ENCODE measurements at places on chromosomes 1 and 21. TPM values are rescaled to one million over a fixed set of nuclear protein-coding genes. Genes with fewer than 3 reads are reported as not detected.

The OLIG1 gene
- total RNA-seq, result 0.38 TPM

The SOX13 gene
- total RNA-seq, result 58.2 TPM

The TAS1R1 gene
- not detected for total RNA-seq

The IL12RB2 gene
- not detected for total RNA-seq

The SPTA1 gene
- total RNA-seq, result not detected

GRCh38 chr1:155698382-155699038 lies 9.6 kb downstream of the DAP3 start:
- peaks cover 14% of the 10 kb centered on the region for H3K4me1 ChIP-seq
- peak overlapping the region; percentile 87 for H3K27ac ChIP-seq
- peaks cover 27% of the 10 kb centered on the region for H3K36me3 ChIP-seq

- H3K4me3 ChIP-seq, result no peak overlapping the region
- no peaks in the 10 kb centered on the region for H3K36me3 ChIP-seq
- H3K27me3 ChIP-seq, result no peaks in the 10 kb centered on the region
- peaks cover 1% of the 10 kb centered on the region for H3K4me1 ChIP-seq
- no peak for DNase-seq
Observed at GRCh38 chr21:24955275-24955961, 651.9 kb downstream of the MRPL39 start.

DNA sequence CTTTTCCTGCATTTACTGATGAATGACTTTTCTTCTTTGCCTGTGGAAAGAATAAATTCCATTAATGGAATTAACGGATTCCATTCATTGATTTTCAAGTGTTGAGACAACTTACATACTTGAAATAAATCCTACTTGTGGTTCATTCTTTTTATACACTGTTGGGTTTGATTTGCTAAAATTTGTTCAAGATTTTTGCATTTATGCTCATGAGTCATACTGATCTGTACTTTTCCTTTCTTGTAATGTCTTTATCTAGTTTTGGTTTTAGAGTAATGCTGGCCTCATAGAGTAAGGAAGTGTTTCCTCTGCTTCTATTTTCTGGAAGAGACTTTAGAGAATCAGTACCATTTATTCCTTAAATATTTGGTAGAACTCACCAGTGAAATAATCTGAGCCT lies 14.4 kb downstream of the UROD start:
- H3K27me3 ChIP-seq, result no peaks in the 10 kb centered on the region
- DNase-seq, result no peak

GRCh38 chr1:173478094-173478674 lies 1.0 kb downstream of the PRDX6 start:
- peak overlapping the region; percentile 93 for H3K4me3 ChIP-seq
- no peak for DNase-seq
- peaks cover 54% of the 10 kb centered on the region for H3K4me1 ChIP-seq
- peak overlapping the region; percentile 99 for H3K27ac ChIP-seq

DNA sequence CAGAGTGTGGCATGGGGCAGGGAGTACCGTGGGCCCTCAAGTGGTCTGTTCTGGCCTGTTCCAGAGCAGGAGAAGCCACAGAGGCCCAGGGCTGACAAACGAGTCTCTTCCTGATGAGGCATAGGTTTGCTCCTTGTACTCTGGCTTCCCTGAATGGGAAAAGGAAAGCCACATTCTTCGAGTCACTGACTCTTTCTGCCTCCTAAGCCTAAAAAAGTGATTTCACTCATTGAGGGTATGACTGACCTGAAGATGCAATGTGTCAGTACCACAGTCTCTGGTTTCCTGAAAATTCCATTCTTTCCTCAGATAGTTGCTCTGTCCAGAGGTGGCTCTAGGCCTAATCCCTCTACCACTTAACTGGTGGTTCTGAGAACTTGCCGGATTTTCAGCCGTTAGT lies 92.3 kb downstream of the KCNN3 start:
- H3K27me3 ChIP-seq, result peaks cover 7% of the 10 kb centered on the region
- no peak overlapping the region for H3K4me3 ChIP-seq

DNA sequence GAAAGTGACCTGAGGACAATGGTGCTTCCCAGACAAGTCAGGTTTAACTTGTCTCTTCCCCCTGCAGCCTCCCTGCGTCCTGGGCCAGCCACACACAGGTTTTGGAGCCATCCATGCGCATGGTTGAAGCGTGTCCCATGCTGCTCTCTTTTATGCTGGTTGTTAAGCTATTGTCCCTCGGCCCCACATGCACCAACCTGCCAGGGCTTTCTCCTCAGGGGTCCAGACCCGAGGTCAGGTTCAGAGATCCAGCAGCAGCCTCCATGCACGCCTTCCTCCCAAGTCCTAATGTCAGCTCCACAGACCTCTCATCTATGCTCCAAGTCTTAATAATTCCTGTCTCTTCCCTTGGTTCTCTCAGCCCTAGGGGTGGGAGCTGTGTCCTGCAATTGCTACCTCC lies 1.6 kb downstream of the ABCA4 start:
- no peaks in the 10 kb centered on the region for H3K27me3 ChIP-seq
- no peak overlapping the region for H3K4me3 ChIP-seq
- DNase-seq, result no peak
- H3K36me3 ChIP-seq, result no peaks in the 10 kb centered on the region
- peak overlapping the region; percentile 19 for H3K27ac ChIP-seq

GRCh38 chr21:34875830-34876229 lies 173.3 kb downstream of the RUNX1 start:
- no peak overlapping the region for H3K4me3 ChIP-seq
- H3K27ac ChIP-seq, result no peak overlapping the region
- peaks cover 11% of the 10 kb centered on the region for H3K27me3 ChIP-seq
- H3K4me1 ChIP-seq, result peaks cover 24% of the 10 kb centered on the region
- no peak for DNase-seq
- peaks cover 2% of the 10 kb centered on the region for H3K36me3 ChIP-seq

- no peak overlapping the region for H3K27ac ChIP-seq
- H3K4me3 ChIP-seq, result no peak overlapping the region
- no peaks in the 10 kb centered on the region for H3K36me3 ChIP-seq
- H3K27me3 ChIP-seq, result peaks cover 98% of the 10 kb centered on the region
Observed at GRCh38 chr1:18632218-18632588, 1.6 kb downstream of the PAX7 start.

DNA sequence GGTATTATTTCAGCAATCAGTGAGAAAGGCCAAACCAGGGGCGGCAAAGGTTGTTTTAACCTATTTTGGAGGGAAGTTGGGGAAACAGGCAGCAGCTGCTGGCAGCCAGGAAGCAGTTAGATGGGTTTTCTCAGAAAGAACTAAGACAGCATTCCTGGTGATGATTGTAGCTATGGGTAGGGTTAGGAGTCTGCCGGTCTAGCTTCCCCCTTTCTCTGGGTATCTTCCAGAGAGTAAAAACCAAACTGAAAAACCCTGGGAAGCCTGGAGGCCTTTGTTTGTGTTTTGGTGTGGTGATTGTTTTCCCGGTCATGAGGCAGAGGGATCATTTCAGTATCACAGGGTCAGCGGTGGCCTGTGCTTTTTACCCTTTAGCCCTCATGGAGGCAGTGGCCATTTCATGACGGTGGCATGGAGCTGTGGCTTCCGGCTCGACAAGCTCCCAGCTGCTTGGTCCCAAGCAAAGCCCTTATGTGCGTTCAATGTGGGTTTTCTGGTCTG lies 19.5 kb upstream of the TNFRSF1B start:
- peaks cover 15% of the 10 kb centered on the region for H3K27me3 ChIP-seq
- no peak overlapping the region for H3K27ac ChIP-seq
- no peaks in the 10 kb centered on the region for H3K36me3 ChIP-seq
- no peak for DNase-seq

DNA sequence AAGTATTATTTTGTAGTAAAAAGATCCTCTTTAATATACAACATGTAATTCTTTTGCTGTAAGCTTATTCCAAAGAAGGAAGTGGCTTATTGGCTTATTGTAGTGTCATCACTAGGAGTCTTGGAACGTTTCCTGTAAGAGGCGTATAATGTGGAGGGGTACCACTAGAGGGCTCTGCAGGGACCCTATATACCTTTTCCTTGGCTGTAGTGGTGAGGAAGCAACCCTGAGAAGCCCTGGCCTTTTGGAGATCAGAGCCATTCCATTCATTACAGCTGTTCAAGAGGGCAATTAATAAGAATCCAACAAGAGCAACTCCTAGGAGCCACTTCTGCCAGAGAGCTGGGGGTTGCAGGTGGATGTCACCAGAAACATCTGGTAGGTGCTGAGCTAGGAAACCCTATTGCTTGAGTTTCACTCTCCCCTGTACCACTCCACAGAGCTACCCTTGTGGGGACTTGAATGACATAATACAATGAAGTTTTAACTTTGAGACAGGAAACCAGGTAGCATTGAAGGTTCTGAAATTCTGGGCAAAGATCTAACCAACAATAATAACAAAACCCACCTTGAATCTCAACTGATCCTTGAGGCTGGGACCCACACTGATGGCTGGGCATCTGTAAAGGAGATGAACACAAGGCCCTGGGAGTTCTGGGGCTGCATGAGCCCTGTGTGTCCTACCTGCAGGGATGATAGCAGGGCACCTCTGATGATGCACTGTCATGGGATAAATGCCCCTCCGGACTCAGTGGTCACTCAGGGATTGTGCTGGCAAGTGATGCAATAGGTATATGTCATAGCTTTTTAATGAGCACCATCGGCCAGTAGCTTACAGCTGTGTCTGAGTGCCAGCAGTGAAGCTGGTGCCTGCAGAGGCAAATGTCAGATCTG lies 160.2 kb upstream of the COA6 start:
- H3K4me1 ChIP-seq, result peaks cover 3% of the 10 kb centered on the region
- H3K36me3 ChIP-seq, result no peaks in the 10 kb centered on the region

GRCh38 chr1:115840605-115841460 lies at the start of gene NHLH2:
NHLH2 (minus strand) TSS chr1:115841126; CDS start chr1:115838372, 2,754 bp downstream.
- H3K27ac ChIP-seq, result no peak within 1 kb of the TSS
- no peak for DNase-seq

GRCh38 chr1:107095647-107096046 lies 39.2 kb downstream of the PRMT6 start:
- H3K4me3 ChIP-seq, result no peak overlapping the region
- no peak for DNase-seq
- H3K27me3 ChIP-seq, result no peaks in the 10 kb centered on the region
- no peak overlapping the region for H3K27ac ChIP-seq

DNA sequence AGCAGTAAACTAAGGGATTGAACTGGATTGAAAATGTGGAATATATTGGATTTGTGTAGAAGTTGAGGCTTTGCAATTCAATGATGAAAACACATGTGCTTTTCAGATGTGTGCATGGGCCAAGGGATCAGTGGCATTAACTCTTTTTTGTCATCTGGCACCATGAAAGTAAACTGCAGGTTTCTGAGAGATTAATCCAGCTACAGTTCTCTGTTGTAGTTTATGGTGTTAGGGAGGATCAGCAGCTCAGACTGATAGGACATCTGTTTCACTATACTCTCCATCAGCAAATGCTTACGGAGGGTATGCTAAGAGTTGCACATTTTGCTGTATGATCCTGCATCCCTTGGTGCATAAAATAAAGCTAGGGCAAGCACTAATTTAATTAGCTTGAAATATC lies 82.6 kb downstream of the C1orf21 start:
- H3K27ac ChIP-seq, result no peak overlapping the region
- peaks cover 4% of the 10 kb centered on the region for H3K4me1 ChIP-seq
- DNase-seq, result no peak
- H3K36me3 ChIP-seq, result no peaks in the 10 kb centered on the region
- no peak overlapping the region for H3K4me3 ChIP-seq

DNA sequence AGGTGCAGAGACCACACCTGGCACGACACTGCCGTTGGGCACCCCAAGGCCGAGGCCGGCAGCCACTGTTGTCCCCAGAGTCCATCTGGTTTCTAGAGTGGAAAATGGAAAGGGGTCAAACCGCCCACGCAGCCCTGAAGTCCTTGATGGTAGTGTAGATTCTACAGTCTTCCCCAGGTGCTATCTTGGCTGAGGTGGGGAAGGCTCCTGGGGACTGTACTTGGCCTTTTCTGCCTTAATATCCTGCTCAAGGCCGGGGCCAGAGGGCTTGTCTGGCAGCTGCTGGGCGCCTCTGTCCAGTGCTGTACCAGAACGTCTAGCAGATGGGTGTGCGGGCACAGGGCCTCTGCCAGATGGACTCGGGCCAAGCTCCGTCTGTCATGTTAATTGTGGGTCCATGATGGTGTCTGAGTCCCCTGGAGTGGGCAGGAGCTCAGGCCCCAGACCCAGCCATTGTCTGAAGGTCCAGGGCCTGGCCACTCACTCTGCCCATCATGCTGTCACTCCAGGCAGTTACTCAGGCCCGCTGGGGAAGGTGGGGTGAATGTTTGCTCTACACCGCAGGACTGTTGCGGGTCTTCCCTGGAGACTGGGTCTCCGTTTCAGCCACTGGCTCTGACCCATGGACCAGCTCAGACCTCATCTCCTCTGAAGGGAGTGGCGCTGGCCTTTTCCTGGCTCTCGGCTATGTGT lies 161.9 kb upstream of the COL6A1 start:
- no peak overlapping the region for H3K4me3 ChIP-seq
- H3K27me3 ChIP-seq, result peaks cover 25% of the 10 kb centered on the region
- no peaks in the 10 kb centered on the region for H3K4me1 ChIP-seq
- no peak overlapping the region for H3K27ac ChIP-seq

- peaks cover 1% of the 10 kb centered on the region for H3K4me1 ChIP-seq
- H3K4me3 ChIP-seq, result no peak overlapping the region
- H3K27me3 ChIP-seq, result peaks cover 7% of the 10 kb centered on the region
- H3K36me3 ChIP-seq, result no peaks in the 10 kb centered on the region
- H3K27ac ChIP-seq, result no peak overlapping the region
- no peak for DNase-seq
Observed at GRCh38 chr1:150185481-150185880, 35.8 kb downstream of the PLEKHO1 start.

- H3K36me3 ChIP-seq, result peaks cover 15% of the 10 kb centered on the region
- no peak overlapping the region for H3K4me3 ChIP-seq
- DNase-seq, result no peak
- no peak overlapping the region for H3K27ac ChIP-seq
Observed at GRCh38 chr1:37821481-37821880, 13.5 kb upstream of the YRDC start.

GRCh38 chr1:79204779-79205479 lies 198.4 kb upstream of the ADGRL4 start:
- no peak overlapping the region for H3K4me3 ChIP-seq
- H3K36me3 ChIP-seq, result no peaks in the 10 kb centered on the region
- no peaks in the 10 kb centered on the region for H3K27me3 ChIP-seq

DNA sequence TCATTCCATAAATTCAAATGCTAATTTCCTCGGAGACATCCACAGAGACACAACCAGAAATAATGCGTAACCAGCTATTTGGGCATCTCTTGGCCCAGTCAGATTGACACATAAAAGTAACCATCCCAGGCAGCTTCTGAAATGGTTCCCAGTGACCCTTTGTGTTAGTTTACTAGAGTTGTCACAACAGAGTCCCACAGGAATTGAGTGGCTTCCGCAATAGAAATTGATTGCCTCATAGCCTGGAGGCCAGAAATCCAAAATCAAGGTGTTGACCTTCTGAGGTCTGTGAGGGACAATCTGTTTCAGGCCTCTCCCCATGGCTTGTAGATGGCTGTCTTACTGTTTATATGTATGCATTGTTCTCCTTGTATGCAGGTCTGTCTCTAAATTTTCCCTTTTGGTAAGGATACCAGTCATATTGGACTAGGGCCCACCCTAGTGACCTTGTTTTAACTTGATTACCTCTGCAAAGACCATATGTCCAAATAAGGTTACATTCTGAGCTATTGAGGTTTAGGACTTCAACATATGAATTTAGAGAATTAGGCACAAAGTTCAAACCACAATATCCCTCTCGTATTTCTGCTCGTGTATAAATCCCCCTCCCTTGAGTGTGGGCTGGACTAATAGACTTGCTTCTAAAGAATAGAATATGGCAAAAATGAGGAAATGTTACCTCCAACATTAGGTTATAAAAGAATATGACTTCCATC lies 78.2 kb upstream of the FGGY start:
- H3K36me3 ChIP-seq, result peaks cover 2% of the 10 kb centered on the region
- no peak overlapping the region for H3K27ac ChIP-seq
- H3K4me1 ChIP-seq, result peaks cover 24% of the 10 kb centered on the region
